ENCODE measurements at places on chromosomes 4 and X. TPM values are rescaled to one million over a fixed set of nuclear protein-coding genes. Genes with fewer than 3 reads are reported as not detected.

DNA sequence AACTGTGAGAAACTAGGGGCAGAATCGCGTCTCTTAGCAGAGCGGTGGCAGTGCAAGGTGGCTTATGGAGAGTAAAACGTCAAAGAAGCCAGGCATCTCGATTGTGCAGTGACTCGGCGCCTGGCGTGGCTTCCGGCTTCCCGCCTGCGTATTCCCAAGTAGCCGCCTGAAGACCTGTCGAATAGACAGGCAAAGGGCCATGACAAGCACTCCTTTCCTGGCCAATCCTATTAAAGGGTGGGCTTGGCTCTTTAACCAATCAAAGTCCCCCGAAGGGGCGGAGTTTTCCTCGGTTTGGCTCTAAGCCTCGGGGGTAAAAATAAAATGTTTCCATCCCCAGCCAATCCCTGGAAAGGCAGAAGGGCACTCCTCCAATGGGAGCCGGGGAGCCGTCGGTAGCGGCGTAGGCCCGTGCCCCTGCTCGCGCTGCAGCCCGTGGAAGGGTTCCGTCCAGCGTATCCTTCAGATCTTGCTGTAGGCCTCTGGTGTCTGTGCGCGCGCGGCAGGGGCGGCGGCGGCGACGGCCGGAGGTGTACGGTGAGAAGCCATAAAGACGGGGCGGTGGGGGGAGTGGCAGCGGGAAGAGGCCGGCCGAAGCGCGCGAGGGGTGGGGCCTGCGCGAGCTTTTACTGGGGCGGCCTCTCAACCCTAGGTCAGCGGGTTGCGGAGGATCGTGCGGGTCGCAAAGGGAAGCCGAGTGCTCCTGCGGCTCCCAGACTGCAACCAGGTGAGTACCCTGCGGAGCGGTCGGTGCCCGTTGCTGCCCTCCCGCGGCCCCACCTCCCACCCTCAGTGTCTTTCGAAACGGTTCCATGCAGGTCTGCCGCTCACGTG, at the start of gene KANTR:
TSS of gene KANTR (plus strand) at position 395 of the 834 bp plus-strand sequence. CDS start 30,131 bp downstream, outside the sequence.
- DNase-seq, result peak; percentile 90

GRCh38 chr4:183873409-183874185, 31.5 kb upstream of the STOX2 start:
- DNase-seq, result no peak

- no peak for DNase-seq
These were observed 48.4 kb downstream of the IL15 start for GRCh38 chr4:141684785-141685184.

DNA sequence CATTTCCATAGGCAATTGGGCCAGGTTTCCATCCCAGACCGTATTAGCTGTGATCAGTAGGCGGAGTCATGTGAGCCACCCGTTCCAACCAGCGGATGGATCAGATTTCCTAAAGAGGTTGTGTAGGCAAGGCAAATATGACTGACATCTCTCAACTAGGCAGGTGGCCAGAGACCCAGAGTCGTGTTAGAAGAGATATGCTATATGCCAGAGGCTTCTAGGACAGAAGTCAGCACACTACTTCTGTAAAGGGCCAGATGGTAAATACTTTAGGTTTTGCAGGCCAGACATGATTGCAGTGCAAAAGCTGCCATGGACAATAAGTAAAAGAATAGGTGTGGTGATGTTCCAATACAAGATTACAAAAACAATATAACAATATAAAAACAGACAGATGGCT, 788.4 kb downstream of the RPA4 start:
- no peak for DNase-seq

DNA sequence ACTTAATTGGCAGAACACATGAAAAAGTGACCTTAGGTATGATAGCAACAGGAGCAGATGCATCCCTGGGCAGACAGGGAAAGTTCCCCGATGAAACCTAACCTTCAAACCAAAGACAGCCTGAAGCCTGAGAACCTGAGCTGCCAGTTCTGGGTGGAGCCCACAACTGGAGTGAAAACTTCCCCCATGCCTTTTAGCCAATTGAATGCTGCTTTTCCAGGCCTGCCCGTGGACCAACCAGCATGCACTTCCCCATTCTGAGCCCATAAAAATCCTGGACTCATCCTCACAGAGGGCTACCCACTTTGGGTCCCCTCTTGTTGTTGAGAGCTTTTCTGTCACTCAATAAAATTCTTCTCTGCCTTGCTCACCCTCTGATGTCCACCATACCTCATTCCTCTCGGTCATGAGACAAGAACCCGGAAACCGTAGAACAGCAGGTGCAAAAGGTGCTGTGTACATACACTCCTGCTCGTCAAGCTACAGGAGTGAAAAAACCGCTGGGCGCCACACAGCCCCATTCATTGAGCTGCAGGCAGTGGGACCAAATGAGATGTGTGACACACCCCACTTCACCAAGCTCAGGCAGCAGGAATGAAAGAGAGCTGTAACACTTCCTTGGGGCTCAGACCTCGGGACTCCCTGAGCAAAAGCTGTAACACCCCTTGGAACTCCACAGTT, 13.9 kb upstream of the SLC7A11 start:
- no peak for DNase-seq

- DNase-seq, result no peak
These were observed 41.9 kb downstream of the GPC3 start for GRCh38 chrX:133943507-133943906.

SLIT2 gene
- not detected for total RNA-seq

ZFP42 gene
- total RNA-seq, result not detected

GRCh38 chrX:153820601-153821000, 9.7 kb downstream of the PDZD4 start:
- no peak for DNase-seq

PDE6B gene
- total RNA-seq, result 10.0 TPM

DNA sequence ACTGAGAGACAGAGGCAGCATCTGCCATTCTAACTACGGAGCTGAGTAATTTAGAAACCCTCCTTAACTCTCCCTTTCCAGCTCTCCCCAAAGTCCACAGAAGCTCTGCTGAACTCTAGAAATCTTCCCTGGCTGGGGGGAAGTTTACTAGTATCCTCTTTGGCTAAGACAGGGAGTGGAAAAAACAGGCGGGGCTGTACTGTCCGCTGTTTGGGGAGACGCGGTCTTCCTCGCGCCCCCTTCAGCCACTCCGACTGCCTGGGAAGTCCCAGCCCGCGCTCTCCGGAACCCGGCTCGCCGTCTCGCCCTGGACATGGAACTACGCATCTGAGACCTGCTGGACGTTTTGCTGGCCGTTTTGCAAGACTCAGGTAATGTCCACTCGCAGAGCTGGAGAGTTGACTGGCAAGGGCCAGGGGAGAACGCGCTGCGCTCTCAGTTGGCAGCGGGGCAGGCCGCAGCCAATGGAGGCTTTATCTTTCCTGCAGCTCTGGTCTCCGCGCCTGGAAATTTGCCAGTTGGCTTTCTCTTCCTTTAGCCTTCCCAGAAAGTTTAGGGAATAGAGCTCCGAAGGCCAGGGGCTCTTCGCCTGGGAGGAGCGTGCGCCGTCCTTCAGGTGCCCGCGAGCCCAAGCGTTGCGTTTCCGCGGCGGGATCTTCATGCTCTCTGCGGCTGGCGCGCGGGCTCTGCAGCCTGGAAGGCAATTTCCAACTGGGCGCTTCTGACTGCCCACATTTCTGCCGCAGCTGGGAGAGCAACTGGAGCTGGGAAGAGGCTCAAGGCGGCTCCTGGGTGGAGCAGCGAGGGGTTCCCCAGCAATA, 892 bp downstream of the IL1RAPL2 start:
- DNase-seq, result no peak

- no peak for DNase-seq
These were observed 19.4 kb upstream of the AGA start for GRCh38 chr4:177461606-177462005.

DNA sequence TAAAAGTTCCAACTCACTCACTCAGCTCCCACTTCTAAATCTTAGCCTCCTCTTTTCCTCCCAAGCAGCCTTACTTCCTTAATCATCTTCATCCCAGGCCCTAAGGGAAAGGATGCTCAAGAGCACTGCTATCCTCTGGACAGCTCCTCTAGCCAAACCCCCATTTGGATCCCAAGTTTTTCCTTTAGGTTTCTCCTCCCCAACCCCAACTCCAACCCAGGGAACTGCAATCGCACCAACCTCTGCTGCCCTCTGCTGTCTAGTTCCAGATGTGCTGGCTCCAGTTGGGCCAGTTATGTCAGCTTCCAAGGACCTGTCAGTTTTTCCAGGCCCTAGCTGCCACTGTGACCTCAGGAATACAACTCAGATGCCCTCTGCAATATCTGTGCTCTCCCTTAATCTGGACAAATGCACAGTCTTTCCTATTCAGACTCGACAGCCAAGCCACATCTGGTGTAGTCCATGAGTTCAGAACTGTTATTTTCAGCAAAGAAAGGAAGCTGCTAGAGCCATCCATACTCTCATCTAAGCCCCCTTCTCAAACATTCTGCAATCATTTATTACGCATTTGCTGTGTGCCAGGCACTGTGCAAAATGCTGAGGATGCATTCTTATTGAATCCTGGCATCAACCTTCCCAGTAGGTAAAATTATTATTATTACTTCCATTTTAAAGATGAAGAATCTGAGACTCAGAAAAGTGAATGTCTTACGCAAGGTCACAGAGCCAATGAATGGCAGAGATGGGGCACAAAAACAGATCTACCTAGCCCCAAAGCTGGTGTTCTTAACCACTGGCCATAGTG, 12.3 kb upstream of the XPNPEP2 start:
- DNase-seq, result peak; percentile 52

- DNase-seq, result peak; percentile 85
These were observed 851 bp downstream of the POLR2B start for GRCh38 chr4:56979421-56980072.

DNA sequence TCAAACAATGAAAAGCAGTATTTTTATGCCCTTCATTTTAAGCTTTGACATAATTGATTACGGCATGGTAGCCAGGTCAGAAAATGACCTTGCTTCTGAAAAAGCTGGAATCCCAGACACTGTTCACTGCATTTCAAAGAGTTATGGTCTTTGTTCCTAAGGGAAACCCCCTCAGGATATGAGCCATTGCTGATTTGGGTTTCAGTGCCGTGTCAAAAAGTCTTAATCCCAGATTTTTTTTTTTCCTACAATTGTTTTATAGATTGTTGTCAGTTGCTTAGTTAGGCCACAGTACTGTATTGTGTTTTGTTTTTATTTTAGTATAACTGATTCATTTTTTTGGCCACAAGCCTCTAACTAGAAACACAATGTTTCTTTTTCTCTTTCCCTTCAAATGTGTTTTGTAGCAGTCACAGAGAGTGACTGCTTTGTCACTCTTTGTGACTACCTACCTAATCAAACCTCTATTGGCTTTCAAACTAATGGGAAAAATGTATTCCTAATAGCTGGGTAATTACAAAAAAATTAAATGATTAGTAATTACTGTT, 10.3 kb downstream of the WDR44 start:
- no peak for DNase-seq

FAM236B gene
- not detected for total RNA-seq

TCEAL2 gene
- total RNA-seq, result not detected

GRCh38 chr4:25978327-25978726, 64.3 kb downstream of the SMIM20 start:
- no peak for DNase-seq

DNA sequence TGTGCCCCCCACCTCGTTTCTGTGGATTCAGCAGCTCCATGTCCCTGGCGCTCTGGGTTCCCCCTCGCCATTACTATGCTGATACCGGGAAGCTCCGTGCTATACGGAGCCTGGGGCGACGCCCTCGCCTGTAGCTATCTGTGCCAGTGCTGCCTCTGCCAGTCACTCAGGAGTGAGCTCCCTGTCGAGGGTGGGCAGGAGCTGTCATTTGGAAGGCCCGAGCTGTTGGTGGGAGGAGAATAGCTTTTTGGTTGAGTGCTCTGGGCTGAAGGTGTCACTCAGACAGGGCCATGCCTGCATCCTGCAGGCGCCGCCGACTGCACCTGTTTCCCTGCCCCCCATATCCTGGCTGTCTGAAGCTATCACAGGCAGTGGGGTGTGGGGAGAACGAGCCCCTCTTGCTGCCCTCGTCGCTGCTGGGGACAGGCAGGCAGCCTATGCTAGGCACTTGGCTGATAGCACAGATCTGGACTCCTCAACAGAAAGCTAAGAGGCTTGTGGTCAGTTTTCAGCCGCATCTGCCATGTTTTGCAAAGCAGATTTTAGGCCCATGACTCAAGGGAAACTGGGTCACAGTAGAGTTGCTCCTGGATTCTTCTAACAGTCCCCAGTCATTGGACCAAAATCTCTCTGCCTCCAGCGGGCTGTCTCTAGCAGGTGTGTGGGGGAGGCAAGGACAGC, 31.8 kb downstream of the CPLX1 start:
- no peak for DNase-seq

DNA sequence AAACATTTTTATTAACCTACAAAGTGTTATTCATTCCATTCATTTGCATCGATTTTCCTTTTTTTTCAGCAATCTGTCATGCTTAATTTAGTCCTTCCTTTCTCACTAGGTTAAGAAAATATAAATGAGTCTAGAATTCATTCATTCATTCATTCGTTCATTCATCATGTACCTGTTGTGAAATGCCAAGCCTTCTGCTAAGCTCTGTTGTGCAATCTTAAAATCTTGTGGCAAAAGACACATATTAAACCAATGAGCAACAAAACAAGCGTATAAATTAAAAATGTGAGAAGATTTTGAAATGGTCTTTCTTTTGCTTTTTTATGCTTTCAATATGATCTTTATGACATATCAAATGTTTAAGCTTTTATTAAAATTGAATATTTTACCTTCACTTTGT, 88.6 kb upstream of the MAD2L1 start:
- DNase-seq, result no peak

HDX gene
- total RNA-seq, result 1.4 TPM

DNA sequence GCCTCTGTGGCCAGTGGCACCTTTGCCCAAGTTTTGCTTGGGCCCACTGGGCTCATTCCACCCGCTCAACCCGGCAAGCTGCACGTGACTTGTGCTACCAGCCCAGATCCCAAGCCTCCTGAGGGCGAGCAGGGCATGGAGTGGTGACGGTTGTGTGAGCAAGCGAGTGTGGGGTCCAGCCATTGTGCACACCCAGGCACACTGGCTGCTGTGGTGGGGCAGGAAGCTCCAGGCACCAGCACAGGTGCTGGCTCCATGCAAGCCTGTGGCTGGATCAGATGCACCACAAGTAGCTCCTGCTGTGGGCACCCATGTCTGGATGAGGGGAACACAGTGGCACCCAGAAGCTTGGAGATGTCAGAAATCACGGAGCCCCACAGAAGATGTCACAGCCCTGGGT, 557.0 kb upstream of the GNPDA2 start:
- DNase-seq, result no peak

Measured in activated CD8-positive, alpha-beta memory T cell treated with anti-CD3 and anti-CD28 coated beads, Interleukin-2, amount 10 ng/mL, durations not matched to agents 7 days and 5 days (primary cell).